SK-MEL-5 (cell line): ENCODE measurements at places on chromosomes 11 and 22. TPM values are rescaled to one million over a fixed set of nuclear protein-coding genes. Genes with fewer than 3 reads are reported as not detected.

TREH gene
- total RNA-seq = 0.03 and 0.13 TPM in 2 replicates

ART1 gene
- total RNA-seq = not detected in 2 replicates

KIAA0930 gene
- total RNA-seq = 96.0 and 102 TPM in 2 replicates

MAP6 gene
- 0.08 TPM in 1 of 2 replicates, not detected in the other for total RNA-seq

CDC42EP1 gene
- 25.4 and 30.7 TPM in 2 replicates for total RNA-seq

ASRGL1 gene
- 7.2 and 8.0 TPM in 2 replicates for total RNA-seq

SLC5A12 gene
- 0.11 TPM in 1 of 2 replicates, not detected in the other for total RNA-seq

RAG2 gene
- not detected in 2 replicates for total RNA-seq

TMEM121B gene
- total RNA-seq = 0.53 and 0.77 TPM in 2 replicates

LYVE1 gene
- total RNA-seq = not detected in 2 replicates

RIBC2 gene
- total RNA-seq = 2.0 and 3.9 TPM in 2 replicates

TCN2 gene
- total RNA-seq = 1.8 and 2.0 TPM in 2 replicates

TCN1 gene
- total RNA-seq = 219 and 227 TPM in 2 replicates

COA4 gene
- total RNA-seq = 149 TPM in 2 replicates

SGSM1 gene
- 0.03 TPM in 1 of 2 replicates, not detected in the other for total RNA-seq

IFITM10 gene
- 0.11 TPM in 1 of 2 replicates, not detected in the other for total RNA-seq

CBY1 gene
- total RNA-seq = 12.1 and 14.9 TPM in 2 replicates

ANGPTL5 gene
- total RNA-seq = not detected in 2 replicates

PRAME gene
- total RNA-seq = 323 and 336 TPM in 2 replicates

GNG3 gene
- not detected in 2 replicates for total RNA-seq

GAS2 gene
- 8.5 and 9.1 TPM in 2 replicates for total RNA-seq

CARD16 gene
- total RNA-seq = 19.3 and 19.5 TPM in 2 replicates

SCUBE1 gene
- 0.05 and 0.11 TPM in 2 replicates for total RNA-seq

OR6A2 gene
- total RNA-seq = 0.05 and 0.11 TPM in 2 replicates

TSSK2 gene
- not detected in 2 replicates for total RNA-seq

SCGB2A2 gene
- total RNA-seq = not detected in 2 replicates

SAA4 gene
- not detected in 2 replicates for total RNA-seq

SIDT2 gene
- total RNA-seq = 9.8 and 11.4 TPM in 2 replicates
